ENCODE measurements at places on chromosomes 3 and 15. TPM values are rescaled to one million over a fixed set of nuclear protein-coding genes. Genes with fewer than 3 reads are reported as not detected.

TRH gene
- total RNA-seq = not detected

NSUN3 gene
- total RNA-seq = 10.7 TPM

CELSR3 gene
- 0.71 TPM for total RNA-seq

SKOR1 gene
- 0.15 TPM for total RNA-seq

LDHAL6B gene
- not detected for total RNA-seq

NEK10 gene
- 5.0 TPM for total RNA-seq

AHSG gene
- not detected for total RNA-seq

FMN1 gene
- 0.29 TPM for total RNA-seq

BFSP2 gene
- total RNA-seq = not detected

TMEM212 gene
- total RNA-seq = not detected

XCR1 gene
- total RNA-seq = not detected

PARP9 gene
- 12.5 TPM for total RNA-seq

MESP2 gene
- total RNA-seq = not detected

AGTR1 gene
- total RNA-seq = not detected

MEIS2 gene
- total RNA-seq = 22.5 TPM

P2RY13 gene
- not detected for total RNA-seq

GOLGA6D gene
- not detected for total RNA-seq

ZNF80 gene
- not detected for total RNA-seq

Data from endothelial cell of umbilical vein (primary cell).